ENCODE measurements at places on chromosomes 11 and 22. TPM values are rescaled to one million over a fixed set of nuclear protein-coding genes. Genes with fewer than 3 reads are reported as not detected.
A peak's percentile ranks its signal among the peaks of the same experiment; 100 is the strongest.

The SLC5A12 gene
- polyA plus RNA-seq, result 1.3 TPM

The CCDC81 gene
- polyA plus RNA-seq, result 0.20 TPM

The MAPK8IP2 gene
- polyA plus RNA-seq, result 1.5 TPM

The POU2AF1 gene
- not detected for polyA plus RNA-seq

The RTN4RL2 gene
- polyA plus RNA-seq, result 11.4 TPM

The SRRD gene
- 9.9 TPM for polyA plus RNA-seq

DNA sequence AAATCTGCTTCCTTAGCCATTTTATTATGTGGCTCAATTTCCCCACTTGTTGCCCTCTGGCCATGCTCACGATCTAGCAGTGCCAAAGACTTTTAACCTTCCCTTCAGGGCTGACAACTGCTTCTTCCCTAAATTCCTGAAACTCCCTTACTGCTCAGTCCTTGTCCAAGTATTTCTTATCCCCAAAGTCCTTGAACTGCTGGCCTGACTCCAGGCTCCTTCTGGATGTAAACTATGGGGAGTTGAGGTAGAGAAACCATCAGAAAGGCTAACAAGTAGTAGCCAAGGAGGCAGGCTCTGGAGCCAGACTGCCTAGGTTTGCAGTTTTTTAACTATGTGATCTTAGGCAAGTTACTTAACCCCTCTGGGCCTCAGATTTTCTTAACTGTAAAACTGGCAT, 258.7 kb upstream of the CCDC90B start:
- no peak for DNase-seq

DNA sequence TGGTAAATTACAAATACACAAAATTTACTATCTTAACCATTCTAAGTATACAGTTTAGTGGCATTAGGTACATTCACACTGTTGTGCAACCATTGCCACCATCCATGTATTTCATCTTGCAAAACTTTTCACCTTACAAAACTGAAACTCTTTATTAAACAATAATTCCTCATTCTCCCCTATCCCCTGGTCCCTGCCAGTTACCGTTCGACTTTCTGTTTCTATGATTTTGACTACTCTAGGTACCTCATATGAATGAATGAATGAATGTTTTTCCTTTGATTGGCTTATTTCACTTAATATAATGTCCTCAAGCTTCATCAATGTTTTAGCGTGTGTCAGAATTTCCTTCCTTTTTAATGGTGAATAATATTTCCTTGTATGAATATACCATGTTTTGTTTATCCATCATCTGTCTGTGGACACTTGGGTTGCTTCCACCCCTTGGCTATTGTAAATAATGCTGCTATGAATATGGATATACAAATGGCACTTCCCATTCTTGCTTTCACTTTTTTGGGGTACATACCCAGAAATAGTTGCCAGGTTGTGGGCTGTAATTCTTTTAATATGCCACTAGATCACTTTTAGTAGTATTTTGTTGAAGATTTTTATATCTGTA, 93.0 kb downstream of the UVRAG start:
- no peak for DNase-seq

DNA sequence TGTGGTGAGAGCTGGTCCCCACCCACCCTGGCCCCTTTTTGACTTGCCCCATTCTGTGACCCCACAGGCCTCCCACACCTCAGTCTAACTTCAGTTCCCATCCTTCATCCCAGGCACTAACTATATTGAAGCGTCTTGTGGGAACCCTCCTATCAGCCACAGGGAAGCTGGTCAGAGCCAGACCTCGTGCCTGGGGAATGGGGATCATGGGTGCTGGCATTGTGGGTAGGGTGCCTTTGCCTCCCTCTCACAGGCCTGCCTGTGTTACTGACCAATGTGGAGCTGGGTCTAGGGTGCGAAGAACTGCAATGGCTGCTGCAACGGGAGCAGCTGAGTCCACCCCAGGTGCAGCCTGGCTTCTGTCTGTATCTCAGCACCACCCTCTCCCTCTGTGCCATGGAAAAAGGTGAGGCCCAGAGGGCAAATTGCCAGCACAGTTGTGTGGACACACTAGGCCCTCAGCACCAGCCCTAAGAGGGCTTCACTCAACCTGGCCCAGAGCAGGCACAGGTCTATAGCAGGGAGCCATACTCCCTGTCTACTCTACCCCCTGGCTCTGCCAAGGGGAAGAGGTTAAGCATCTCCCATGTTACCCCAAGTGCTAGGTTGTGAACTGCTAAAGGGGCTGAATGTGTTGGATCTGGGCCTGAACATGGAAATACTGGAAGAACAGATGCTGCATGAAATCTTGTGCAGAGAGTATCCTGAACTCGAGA, 37.3 kb downstream of the RRP8 start:
- no peak for DNase-seq

- DNase-seq, result no peak
Observed at GRCh38 chr22:27810609-27811151, 9.1 kb upstream of the MN1 start.

- DNase-seq, result no peak
Observed at GRCh38 chr11:62428871-62429560, 10.2 kb downstream of the SCGB1A1 start.

DNA sequence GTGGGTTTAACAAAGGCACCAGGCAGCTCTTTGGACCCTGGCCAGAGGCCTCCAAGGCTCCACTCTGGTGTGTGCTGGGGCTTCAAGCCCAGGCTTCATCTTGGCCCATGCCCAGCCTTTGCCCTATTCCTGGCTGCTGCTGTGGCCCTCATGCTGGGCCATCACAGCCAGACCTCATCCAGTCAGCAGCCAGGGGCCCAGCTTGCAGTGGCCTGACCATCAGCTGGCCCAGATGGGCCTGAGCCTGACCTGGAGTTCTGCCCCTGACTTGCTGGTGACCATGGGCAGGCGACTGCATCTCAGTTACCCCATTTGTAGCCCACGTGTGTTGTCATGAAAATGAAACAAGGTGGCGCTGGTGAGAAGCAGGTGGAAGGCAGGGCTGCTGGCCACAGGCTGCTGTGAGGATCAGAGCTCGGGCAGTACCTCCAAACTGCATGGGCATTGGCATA, 76.1 kb downstream of the MED15 start:
- peak; percentile 58 for DNase-seq

DNA sequence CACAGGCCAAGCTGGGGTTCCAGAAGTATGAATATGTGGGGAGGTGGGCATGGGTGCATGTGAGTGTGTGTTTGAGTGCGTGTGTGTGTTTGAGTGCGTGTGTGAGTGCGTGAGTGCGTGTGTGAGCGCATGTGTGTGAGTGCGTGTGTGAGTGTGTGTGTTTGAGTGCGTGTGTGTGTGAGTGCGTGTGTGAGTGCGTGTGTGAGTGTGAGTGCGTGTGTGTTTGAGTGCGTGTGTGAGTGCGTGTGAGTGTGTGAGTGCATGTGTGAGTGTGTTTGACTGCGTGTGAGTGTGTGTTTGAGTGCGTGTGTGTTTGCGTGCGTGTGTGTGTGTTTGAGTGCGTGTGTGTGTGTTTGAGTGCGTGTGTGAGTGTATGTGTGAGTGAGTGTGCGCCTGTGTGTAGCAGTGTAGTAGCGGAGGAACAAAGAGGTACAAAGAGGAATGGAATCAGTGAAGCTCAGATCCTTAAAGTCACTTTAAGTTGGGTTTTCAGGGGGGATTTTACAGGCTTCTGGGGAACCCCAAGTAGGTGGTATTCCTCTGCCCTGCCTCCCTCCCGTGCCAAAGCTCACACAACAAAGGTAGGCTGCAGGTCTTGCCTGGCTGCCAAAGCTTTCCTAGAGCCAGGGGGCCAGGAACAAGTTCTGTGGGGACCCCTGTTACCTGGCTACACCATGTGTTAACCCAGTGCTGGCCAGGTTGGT, 137.1 kb downstream of the KIRREL3 start:
- DNase-seq, result no peak

GRCh38 chr22:23240639-23241389, 60.5 kb downstream of the BCR start:
- DNase-seq, result no peak

Data from H1 (cell line).